IMR-90 (cell line): ENCODE measurements at places on chromosomes 7 and 10. TPM values are rescaled to one million over a fixed set of nuclear protein-coding genes. Genes with fewer than 3 reads are reported as not detected.
A peak's percentile ranks its signal among the peaks of the same experiment; 100 is the strongest.

Gene FAM221A
- 1.1 and 1.4 TPM in 2 replicates for total RNA-seq

- H3K27ac ChIP-seq, result peak overlapping the region; percentile 48; the same call in 1 of the 2 replicates
- H3K27me3 ChIP-seq, result no peaks in the 10 kb centered on the region
- DNase-seq, result peak; percentile 97
- H3K4me3 ChIP-seq, result no peak overlapping the region
- H3K4me1 ChIP-seq, result peaks cover 23% of the 10 kb centered on the region
- no peaks in the 10 kb centered on the region for H3K36me3 ChIP-seq
Observed at GRCh38 chr10:31745612-31746376, 182.8 kb downstream of the ARHGAP12 start.

- H3K36me3 ChIP-seq, result no peaks in the 10 kb centered on the region
- H3K27ac ChIP-seq, result no peak overlapping the region
- no peaks in the 10 kb centered on the region for H3K4me1 ChIP-seq
- H3K4me3 ChIP-seq, result no peak overlapping the region
- DNase-seq, result peak; percentile 50
- no peaks in the 10 kb centered on the region for H3K27me3 ChIP-seq
Observed at GRCh38 chr7:123154231-123154860, 45.4 kb downstream of the SLC13A1 start.

DNA sequence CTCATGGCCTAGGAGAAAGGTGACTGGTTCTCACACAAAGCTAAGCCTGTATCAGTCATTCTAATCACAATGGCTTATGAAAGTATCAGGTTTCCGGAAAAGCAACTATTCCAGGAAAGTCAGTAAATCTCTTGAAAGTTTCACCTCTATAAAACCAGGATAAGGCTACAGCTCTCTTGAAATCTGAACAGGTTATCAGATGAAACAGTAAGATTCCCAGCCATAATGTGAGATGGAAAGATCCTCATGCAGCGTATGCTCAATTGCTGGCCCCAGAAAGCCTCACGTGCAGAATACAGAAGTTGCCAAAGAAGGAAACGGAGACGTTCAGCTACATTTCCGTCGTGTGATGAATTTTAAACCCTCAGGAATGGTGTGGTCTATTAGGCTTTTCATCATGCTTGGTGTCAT lies 90.0 kb downstream of the PFKFB3 start:
- no peaks in the 10 kb centered on the region for H3K27me3 ChIP-seq
- no peak overlapping the region for H3K27ac ChIP-seq
- no peaks in the 10 kb centered on the region for H3K36me3 ChIP-seq
- no peak for DNase-seq
- H3K4me1 ChIP-seq, result no peaks in the 10 kb centered on the region

- DNase-seq, result no peak
- H3K27me3 ChIP-seq, result peaks cover 3% of the 10 kb centered on the region; the same call in 1 of the 2 replicates
- H3K4me1 ChIP-seq, result peaks cover 7% of the 10 kb centered on the region; the same call in 1 of the 2 replicates
- H3K27ac ChIP-seq, result no peak overlapping the region
- H3K4me3 ChIP-seq, result no peak overlapping the region
Observed at GRCh38 chr7:38318241-38318640, 44.8 kb upstream of the TARP start.

DNA sequence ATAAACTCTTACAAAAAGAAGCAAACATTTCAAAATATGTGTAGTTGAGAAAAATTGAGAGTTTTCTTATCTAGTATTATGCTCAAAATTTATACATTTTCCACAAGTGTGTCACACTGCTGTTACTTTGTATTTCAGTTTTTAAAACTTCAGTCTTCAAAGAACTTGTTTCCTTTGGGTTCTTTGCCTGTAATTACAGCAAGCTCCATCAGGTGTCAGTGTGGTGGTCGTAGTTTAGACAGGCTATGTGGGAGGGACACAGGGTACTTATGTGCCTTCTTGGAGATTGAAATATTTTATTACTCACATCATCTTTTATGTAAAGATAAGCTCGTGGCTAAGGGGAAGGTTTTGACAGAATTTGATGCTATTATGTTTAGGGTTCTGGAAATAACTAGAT lies 360.5 kb downstream of the FGFR2 start:
- no peaks in the 10 kb centered on the region for H3K27me3 ChIP-seq
- H3K4me1 ChIP-seq, result no peaks in the 10 kb centered on the region
- no peak overlapping the region for H3K4me3 ChIP-seq
- no peak overlapping the region for H3K27ac ChIP-seq
- DNase-seq, result no peak
- no peaks in the 10 kb centered on the region for H3K36me3 ChIP-seq

GRCh38 chr10:80144067-80144695 lies 11.7 kb downstream of the PLAC9 start:
- no peaks in the 10 kb centered on the region for H3K27me3 ChIP-seq
- peaks cover 2% of the 10 kb centered on the region; the same call in 1 of the 2 replicates for H3K36me3 ChIP-seq
- DNase-seq, result no peak
- H3K4me1 ChIP-seq, result no peaks in the 10 kb centered on the region
- H3K27ac ChIP-seq, result no peak overlapping the region
- no peak overlapping the region for H3K4me3 ChIP-seq

Gene OPALIN
- total RNA-seq, result not detected in 2 replicates

Gene INA
- total RNA-seq, result 4.5 and 6.4 TPM in 2 replicates

DNA sequence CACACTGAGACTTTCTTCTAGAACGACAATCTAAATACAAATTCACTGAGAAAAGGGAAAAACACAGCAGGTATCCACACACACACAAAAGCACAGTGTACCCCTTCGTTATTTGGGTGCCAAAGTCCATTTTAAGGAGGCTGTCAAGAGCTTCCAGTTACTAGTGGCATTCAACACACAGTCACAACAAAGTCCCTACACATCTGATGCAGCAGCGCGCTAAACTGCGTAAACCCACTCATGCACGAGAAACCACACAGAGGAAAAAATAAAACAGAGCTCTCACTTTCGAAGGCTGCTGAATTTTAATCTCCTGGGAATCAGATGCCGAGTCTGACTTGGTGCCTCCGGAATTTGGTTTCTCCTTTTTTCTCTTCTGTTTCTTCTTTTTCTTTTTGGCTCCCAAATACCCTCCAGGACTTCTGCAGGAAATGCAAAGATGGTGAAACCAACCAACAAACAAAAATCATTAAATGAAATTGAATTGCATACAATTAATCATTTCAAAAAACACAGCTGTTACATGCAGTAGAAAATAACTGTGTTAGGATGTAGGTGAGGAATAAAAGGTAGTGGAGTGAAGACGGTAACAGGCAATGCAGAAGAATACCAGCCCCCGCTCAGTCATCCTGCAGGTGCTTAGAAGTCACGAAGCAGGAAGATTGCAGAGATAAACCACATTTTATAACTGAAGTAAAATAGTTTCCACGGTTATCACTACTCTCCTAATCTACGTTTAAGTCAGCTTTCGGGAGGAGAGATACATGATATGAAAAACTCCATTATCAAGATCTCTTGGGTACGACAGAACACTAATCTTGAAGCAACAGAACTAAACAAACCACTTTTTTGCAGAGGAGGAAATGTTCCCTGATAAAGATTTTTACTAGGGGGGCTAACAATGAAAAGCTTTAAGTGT lies 27.1 kb downstream of the NMT2 start:
- H3K27ac ChIP-seq, result no peak overlapping the region
- H3K36me3 ChIP-seq, result peaks cover 4% of the 10 kb centered on the region
- no peak overlapping the region for H3K4me3 ChIP-seq
- H3K27me3 ChIP-seq, result no peaks in the 10 kb centered on the region
- no peak for DNase-seq

- no peak overlapping the region for H3K27ac ChIP-seq
- H3K4me1 ChIP-seq, result peaks cover 3% of the 10 kb centered on the region
- H3K4me3 ChIP-seq, result no peak overlapping the region
- DNase-seq, result no peak
- H3K27me3 ChIP-seq, result peaks cover 4% of the 10 kb centered on the region; the same call in 1 of the 2 replicates
Observed at GRCh38 chr10:35882422-35883150, 240.5 kb upstream of the FZD8 start.

DNA sequence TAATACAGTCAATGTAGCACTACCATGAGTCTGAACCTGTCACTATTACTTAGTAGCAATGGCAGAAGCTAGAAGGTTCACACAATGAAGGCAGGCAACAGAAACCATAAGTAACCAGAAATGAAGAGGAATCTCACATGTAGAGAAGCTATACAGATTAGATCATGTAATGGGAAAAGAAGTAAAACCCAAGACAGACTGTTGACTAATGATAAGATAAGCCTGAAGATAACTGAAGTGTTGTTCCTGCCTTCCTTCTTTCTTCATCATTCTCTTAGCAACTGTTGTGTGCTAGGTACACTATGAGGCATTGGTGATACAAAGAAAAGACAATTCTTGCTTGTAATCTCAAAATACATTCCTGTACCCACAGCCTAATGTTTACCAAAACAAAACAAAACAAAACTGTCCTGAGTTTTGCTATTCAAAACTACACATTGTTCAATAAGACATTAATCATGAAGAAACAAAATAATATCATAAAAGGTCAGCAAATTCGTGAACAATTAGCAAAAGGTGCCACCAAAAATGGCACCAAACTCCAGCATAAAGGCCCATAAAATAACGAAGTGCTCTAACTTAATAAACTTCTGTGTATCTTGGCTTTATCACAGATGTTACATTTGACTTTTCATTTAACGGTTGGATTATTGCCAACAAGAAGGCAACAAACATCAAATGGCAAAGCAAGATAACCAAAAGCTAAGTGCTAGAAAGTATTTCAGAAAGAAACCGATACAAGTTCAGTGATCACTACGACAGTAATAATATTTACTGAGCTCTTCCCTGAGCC lies 27.1 kb downstream of the ZNF800 start:
- no peak overlapping the region for H3K27ac ChIP-seq
- DNase-seq, result no peak
- H3K27me3 ChIP-seq, result no peaks in the 10 kb centered on the region

DNA sequence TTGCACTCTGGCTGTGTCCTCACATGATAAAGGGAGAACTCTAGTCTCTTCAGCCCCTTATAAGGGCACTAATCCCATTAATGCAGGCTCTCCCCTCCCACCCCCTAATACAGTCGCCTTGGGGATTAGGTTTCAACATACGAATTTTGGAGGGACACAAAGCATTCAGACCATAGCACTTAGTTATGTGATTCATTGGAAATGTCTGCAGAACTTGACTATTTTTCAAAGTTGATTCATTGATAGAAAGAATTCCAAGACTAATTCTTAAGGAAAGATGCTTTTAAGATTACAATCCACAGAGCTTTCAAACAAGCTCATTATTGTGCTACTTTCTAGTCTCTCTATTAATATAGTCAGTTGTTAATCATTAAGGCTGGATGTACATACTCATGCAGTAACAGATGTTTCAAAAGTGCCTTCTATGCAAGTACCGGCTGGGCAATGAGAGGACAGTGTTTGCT lies 85.3 kb upstream of the RPA3 start:
- H3K36me3 ChIP-seq, result no peaks in the 10 kb centered on the region
- no peak for DNase-seq
- peaks cover 3% of the 10 kb centered on the region; the same call in 1 of the 2 replicates for H3K4me1 ChIP-seq
- no peaks in the 10 kb centered on the region for H3K27me3 ChIP-seq
- no peak overlapping the region for H3K27ac ChIP-seq

DNA sequence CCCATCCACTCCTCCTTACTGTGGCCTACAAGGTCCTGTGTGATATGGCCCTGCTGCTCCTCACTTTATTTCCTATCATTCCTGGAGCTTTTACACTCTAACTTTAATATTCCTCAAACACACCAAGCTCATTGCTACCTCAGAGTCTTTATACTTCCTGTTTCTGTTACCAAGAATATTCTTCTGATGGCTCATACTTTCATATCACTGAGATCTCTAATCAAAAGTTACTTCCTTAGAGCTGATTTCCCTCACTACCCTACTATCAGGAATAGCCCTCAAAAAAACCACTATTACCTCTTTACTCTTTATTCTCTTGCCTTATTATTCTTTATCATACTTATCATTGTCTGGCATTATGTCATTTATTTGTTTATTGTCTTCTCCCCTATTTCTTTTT lies 5.8 kb upstream of the PPP3CB start:
- H3K4me3 ChIP-seq, result no peak overlapping the region
- no peak overlapping the region for H3K27ac ChIP-seq
- peaks cover under 1% of the 10 kb centered on the region; the same call in 1 of the 2 replicates for H3K4me1 ChIP-seq
- no peaks in the 10 kb centered on the region for H3K27me3 ChIP-seq
- peaks cover 10% of the 10 kb centered on the region for H3K36me3 ChIP-seq

- H3K4me3 ChIP-seq, result no peak overlapping the region
- no peak overlapping the region for H3K27ac ChIP-seq
- H3K36me3 ChIP-seq, result no peaks in the 10 kb centered on the region
- no peaks in the 10 kb centered on the region for H3K27me3 ChIP-seq
Observed at GRCh38 chr7:101902680-101903514, 85.5 kb downstream of the CUX1 start.

- no peak overlapping the region for H3K4me3 ChIP-seq
- no peak for DNase-seq
- no peaks in the 10 kb centered on the region for H3K4me1 ChIP-seq
- no peaks in the 10 kb centered on the region for H3K36me3 ChIP-seq
- no peaks in the 10 kb centered on the region for H3K27me3 ChIP-seq
Observed at GRCh38 chr10:123637326-123637880, 28.8 kb upstream of the GPR26 start.

Gene MEOX2
- under 0.01 TPM in 1 of 2 replicates, not detected in the other for total RNA-seq

DNA sequence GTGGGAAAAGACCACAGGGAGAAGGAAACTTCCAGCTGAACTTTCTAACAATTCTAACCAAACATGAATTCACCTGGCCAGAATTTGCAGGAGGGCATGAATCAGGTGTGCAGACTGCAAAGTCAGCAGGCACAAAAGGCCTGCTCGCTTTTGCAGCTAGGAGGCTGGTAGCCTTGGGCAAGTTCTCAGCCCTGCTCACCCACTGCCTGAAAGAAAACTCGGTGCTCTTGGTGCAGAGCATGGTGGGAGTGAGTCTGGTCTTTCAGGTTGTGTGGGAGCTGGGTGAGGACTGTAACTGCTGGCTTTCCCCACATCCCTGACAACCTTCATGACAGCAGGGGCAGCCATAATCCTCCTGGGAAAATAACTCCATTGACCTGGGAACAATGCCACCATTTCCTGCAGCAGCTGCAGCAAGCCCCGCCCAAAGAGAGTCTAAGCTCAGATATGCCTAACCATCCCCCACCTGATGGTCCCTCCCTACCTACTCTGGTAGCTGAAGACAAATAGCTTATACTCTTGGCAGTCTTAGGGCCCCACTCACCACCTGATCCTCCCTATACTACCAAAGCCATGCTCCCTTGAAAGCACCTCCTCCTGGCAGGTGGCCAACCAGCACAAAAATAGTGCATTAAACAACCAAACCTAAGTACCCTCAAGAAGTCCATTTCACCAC lies 31.6 kb downstream of the ZNF117 start:
- H3K4me3 ChIP-seq, result no peak overlapping the region
- H3K36me3 ChIP-seq, result no peaks in the 10 kb centered on the region
- no peaks in the 10 kb centered on the region for H3K27me3 ChIP-seq
- H3K27ac ChIP-seq, result no peak overlapping the region
- no peaks in the 10 kb centered on the region for H3K4me1 ChIP-seq
- DNase-seq, result no peak

- no peaks in the 10 kb centered on the region for H3K27me3 ChIP-seq
- H3K4me3 ChIP-seq, result no peak overlapping the region
- no peaks in the 10 kb centered on the region for H3K4me1 ChIP-seq
- DNase-seq, result peak; percentile 15
Observed at GRCh38 chr10:31515819-31516402, 196.9 kb downstream of the ZEB1 start.

Gene PRDX3
- 169 and 195 TPM in 2 replicates for total RNA-seq
